ENCODE measurements at places on chromosomes 3 and 15. TPM values are rescaled to one million over a fixed set of nuclear protein-coding genes. Genes with fewer than 3 reads are reported as not detected.

Gene EPB42
- total RNA-seq = not detected

Gene TRH
- total RNA-seq = not detected

Gene SCAP
- total RNA-seq = 128 TPM

Gene CFAP100
- total RNA-seq = not detected

Gene PRC1
- 14.5 TPM for total RNA-seq

Gene CYP8B1
- total RNA-seq = not detected

Gene CTXN2
- not detected for total RNA-seq

Gene XCR1
- not detected for total RNA-seq

Gene HMCES
- total RNA-seq = 18.2 TPM

Gene RTP4
- total RNA-seq = 0.60 TPM

Gene SIDT1
- 4.2 TPM for total RNA-seq

Gene CD200
- 6.1 TPM for total RNA-seq

Gene TMC3
- not detected for total RNA-seq

Gene KIF15
- 0.63 TPM for total RNA-seq

Gene SLC12A1
- total RNA-seq = not detected

Gene ZNF717
- total RNA-seq = 16.4 TPM

Gene ADPRH
- 10.5 TPM for total RNA-seq

Gene ZKSCAN7
- total RNA-seq = 10.5 TPM

Gene HRH1
- total RNA-seq = 20.3 TPM
